ENCODE measurements at places on chromosomes 7 and 10.
A peak's percentile ranks its signal among the peaks of the same experiment; 100 is the strongest.

DNA sequence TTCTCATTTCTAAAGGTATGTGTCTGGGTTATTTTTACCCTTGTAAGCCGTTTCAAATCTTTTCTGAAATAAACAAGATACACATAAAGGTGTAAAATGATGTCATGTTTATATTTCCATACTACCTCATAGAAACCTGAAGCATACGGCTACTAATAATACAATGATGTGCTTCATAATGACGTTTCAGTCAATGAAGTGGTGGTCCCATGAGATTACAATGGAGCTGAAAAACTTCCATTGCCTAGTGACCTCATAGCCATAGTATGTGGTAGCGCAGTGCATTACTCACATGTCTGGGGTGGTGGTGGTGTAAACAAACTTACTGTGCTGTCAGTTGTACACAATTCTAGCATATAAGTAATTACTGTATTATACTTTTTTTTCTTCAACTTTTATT, 24.9 kb downstream of the EPDR1 start:
- peaks cover 28% of the 10 kb centered on the region for H3K4me1 ChIP-seq
- H3K4me3 ChIP-seq: no peak overlapping the region
- H3K36me3 ChIP-seq: no peaks in the 10 kb centered on the region
- H3K27me3 ChIP-seq: no peaks in the 10 kb centered on the region

DNA sequence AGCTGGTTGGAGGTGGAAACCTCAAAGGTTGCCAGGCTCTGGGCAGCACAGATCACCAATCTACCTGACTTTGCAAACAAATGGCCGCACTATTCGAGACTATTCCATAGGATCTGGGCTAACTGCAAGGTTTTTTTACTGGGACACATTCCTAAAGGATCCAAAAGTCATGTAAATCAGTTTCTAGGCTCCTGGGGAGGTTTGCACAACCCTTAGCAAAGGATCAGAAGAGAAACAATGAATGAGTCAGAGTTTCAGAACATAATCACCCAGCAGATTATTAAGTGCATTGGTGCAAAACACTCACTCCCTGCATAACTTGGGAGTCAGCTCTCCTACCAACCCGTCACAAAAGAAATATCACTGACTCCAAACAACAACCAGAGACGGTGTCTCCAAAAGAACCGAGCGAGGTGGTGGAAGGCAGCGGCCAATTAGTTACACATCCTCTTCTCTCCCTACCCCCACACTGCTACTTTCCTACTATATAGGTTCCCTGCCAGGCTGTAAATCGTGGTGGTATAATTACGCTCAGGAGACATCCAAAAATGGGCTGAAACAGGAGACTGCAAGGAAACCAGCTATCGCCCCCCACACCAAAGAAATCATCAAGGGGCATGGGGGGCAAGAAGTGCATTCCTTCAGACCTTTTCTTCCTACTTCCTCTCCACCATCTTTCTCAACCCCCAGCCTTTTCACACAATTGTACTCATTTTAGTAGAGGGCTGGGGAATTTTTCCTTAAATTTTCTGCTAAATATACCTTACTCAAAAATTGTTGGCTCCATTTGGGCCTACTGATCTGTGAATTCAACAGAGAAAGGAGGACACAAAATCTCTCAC, 3.2 kb downstream of the UBE2H start:
- H3K4me1 ChIP-seq: peaks cover 49% of the 10 kb centered on the region
- H3K27me3 ChIP-seq: no peaks in the 10 kb centered on the region
- H3K36me3 ChIP-seq: no peaks in the 10 kb centered on the region
- peak overlapping the region; percentile 99 for H3K27ac ChIP-seq
- DNase-seq: peak; percentile 19

- no peak overlapping the region for H3K27ac ChIP-seq
- peaks cover 8% of the 10 kb centered on the region for H3K36me3 ChIP-seq
- H3K27me3 ChIP-seq: no peaks in the 10 kb centered on the region
- H3K4me1 ChIP-seq: peaks cover 29% of the 10 kb centered on the region
Observed at GRCh38 chr7:767580-767940, 40.5 kb upstream of the PRKAR1B start.

GRCh38 chr10:31778627-31779026, 150.0 kb downstream of the ARHGAP12 start:
- no peak for DNase-seq
- H3K4me1 ChIP-seq: no peaks in the 10 kb centered on the region
- H3K4me3 ChIP-seq: no peak overlapping the region
- H3K36me3 ChIP-seq: no peaks in the 10 kb centered on the region
- H3K27me3 ChIP-seq: no peaks in the 10 kb centered on the region

GRCh38 chr10:108385963-108386362, 1221.5 kb upstream of the SORCS1 start:
- no peak for DNase-seq
- no peaks in the 10 kb centered on the region for H3K27me3 ChIP-seq
- H3K27ac ChIP-seq: no peak overlapping the region
- no peaks in the 10 kb centered on the region for H3K36me3 ChIP-seq
- no peaks in the 10 kb centered on the region for H3K4me1 ChIP-seq
- H3K4me3 ChIP-seq: no peak overlapping the region

DNA sequence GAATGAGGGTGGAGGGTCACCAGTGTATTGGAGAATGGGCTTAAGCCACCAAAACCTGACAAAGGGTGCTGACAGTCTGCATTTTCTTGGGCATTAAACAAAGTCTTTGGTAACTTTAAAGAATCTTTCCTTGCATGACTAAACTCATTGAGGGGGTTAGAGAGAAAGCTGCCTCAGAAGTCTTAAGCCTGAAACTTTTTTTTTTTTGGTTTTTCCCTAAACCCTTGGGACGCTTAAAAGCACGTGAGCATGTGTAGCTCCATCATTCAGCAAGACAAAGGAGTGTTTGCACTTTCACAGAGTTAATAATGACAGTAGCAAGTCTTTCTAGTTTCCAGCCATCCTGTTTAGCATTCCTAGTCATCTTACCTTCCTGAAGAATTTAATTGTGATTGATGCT, 110.7 kb downstream of the LRMDA start:
- no peak overlapping the region for H3K27ac ChIP-seq
- no peaks in the 10 kb centered on the region for H3K36me3 ChIP-seq
- H3K4me1 ChIP-seq: no peaks in the 10 kb centered on the region
- no peaks in the 10 kb centered on the region for H3K27me3 ChIP-seq
- DNase-seq: no peak

- H3K27me3 ChIP-seq: no peaks in the 10 kb centered on the region
- DNase-seq: no peak
- H3K4me1 ChIP-seq: peaks cover 13% of the 10 kb centered on the region
- peak overlapping the region; percentile 78 for H3K4me3 ChIP-seq
Observed at GRCh38 chr7:87345962-87346371, 503 bp downstream of the CROT start.
